Posterior vena cava (tissue), 2 donors: ENCODE measurements at places on chromosomes 5 and 9. TPM values are rescaled to one million over a fixed set of nuclear protein-coding genes. Genes with fewer than 3 reads are reported as not detected.

DNA sequence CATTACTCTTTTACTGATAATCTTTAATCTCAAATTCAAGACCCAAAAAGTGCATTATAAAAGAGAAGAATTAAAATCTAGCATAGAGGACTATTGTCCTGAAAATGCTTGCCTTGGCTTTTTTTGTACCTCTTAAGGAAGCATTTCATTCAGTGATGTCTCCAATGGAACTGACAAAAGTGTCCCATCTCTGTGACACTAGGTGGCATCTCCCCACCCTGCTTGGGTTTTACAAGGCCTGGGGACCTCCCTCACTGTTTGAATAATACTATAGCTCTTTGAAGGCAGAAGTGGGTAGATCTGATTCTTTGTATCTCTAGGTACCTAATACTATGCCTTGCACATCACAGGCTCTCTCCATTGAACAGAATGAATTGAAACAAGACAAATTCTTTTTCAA is 180.6 kb downstream of the EPB41L4A start:
- no peak for DNase-seq

- DNase-seq = no peak
These were observed 41.4 kb downstream of the PAM start for GRCh38 chr5:102796498-102796897.

- DNase-seq = no peak
These were observed 50.7 kb upstream of the TNFSF8 start for GRCh38 chr9:114981063-114981462.

SPATA31E1 gene
- not detected for total RNA-seq

ADCY2 gene
- 8.3 TPM for total RNA-seq
